Epithelial cell of alveolus of lung (primary cell): ENCODE measurements at places on chromosomes 2 and 18. TPM values are rescaled to one million over a fixed set of nuclear protein-coding genes. Genes with fewer than 3 reads are reported as not detected.

ZDBF2 gene
- total RNA-seq = 5.7 and 7.3 TPM in 2 replicates

WNT10A gene
- 0.08 TPM in 1 of 2 replicates, not detected in the other for total RNA-seq

SERPINB11 gene
- not detected in 2 replicates for total RNA-seq

CYS1 gene
- total RNA-seq = 0.39 TPM in 1 of 2 replicates, not detected in the other

GAREM2 gene
- 1.6 and 1.9 TPM in 2 replicates for total RNA-seq

MYOM1 gene
- 0.13 and 0.48 TPM in 2 replicates for total RNA-seq

NR4A2 gene
- 1.0 and 57.6 TPM in 2 replicates for total RNA-seq
